ENCODE measurements at places on chromosomes 16 and 17.

DNA sequence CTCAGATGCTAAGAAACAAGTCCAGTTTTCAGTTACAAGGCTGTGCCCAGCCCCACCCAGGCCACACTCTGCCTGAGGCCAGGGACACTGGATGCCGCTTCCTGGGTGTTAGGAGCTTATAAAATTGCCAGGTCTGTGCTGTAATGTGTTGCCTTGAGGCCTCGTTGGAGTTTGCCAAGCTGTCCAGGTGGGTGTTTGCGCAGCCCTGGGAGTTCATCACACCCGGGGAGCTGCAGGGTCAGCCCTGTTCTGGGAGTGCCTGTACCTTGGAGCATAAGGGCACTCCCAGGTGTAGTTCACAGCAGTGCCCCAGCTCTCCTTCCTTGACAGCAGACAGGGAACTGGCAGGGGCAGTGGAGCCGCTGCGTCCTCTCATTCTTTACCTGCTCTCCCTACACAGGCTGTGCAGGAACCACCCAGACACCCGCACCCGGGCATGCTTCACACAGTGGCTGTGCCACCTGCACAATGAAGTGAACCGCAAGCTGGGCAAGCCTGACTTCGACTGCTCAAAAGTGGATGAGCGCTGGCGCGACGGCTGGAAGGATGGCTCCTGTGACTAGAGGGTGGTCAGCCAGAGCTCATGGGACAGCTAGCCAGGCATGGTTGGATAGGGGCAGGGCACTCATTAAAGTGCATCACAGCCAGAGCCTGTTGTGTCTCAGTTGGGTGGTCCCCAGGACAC lies 1.6 kb downstream of the GFER start:
- DNase-seq: no peak

DNA sequence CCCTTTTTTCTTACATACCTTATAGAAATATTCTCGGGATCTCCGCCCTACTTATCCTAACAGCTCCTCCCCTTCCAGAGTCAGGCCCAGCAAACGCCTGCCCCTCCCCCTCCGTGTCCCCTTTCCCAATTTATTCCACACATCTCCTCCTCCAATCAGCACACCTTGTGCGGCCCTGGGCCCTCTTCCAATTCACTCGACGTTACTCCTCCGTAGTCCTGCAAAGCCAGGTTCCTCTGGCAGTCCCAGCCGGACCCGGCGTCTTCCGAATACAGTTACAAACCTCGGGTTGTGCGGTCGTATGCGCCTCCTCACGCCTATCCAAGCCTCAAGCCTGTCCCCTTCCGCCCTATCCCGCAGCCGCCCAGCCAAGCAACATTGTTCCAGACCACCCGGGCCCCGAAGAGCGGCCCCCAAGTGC lies 677 bp downstream of the CBX1 start:
- no peak for DNase-seq

DNA sequence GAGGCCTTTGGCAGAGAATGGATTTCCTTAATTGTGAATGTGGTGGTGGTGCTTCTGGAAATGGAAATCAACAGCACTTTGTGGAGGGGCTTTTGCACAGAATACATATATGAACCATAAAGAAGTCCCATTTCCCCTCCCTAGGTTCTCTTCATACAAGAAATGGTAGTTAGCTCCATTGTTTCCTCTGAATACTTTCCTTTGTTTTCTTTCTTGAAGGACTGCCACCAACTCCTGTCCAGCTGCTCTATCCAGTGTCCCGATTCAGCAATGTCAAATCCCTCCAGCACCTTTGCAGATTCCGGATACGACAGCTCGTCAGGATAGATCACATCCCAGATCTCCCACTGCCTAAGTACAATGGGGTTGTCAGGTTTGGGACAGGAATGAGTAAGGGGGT lies 33.2 kb upstream of the ARHGAP23 start:
- no peak for DNase-seq

DNA sequence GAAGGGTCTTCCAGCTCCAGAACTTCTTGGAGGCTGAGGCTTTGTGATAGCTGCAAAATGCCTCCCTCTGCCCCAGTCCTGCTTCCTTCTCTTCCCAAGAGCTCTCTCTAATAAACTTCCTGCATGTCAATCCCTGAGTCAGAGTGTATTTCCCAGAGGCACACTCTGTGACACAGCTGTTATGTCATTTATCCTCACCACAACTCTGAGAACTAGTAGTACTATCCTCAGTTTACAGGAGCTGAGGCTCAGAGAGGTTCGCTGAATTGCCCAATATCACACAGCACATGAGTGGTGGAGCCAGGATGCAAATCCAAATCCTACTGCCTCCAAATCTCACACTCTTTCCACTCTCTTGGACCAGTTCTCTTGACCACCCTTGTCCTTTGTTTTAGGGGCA lies 20.0 kb downstream of the UNC45B start:
- DNase-seq: no peak

DNA sequence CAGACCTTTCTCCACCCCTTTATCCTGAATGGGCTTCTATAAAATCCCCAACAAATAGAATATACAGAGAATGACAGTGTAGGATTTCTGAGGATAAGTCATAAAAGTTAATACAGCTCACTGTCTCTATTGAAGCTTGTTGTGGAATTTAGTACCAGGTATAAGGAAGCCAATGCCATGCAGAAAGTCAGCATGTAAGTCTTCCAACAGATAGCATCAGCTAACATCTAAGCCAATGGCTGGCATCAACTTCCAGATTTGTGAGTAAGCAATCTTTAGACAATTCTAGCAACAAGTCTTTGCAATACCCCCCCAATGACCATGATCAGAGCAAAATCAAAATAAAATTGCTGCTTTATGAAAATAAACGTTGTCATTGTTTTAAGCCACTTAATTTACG lies 22.5 kb upstream of the LRRC37A3 start:
- no peak for DNase-seq

GRCh38 chr17:413706-414380 lies 61.2 kb upstream of the RPH3AL start:
- no peak for DNase-seq

GRCh38 chr17:81393684-81394376 lies 1.4 kb upstream of the BAHCC1 start:
- DNase-seq: peak; percentile 88

GRCh38 chr17:37133136-37133535 lies 184.4 kb downstream of the AATF start:
- DNase-seq: no peak

GRCh38 chr17:42456223-42457106 lies 2.2 kb upstream of the ATP6V0A1 start:
- DNase-seq: no peak

DNA sequence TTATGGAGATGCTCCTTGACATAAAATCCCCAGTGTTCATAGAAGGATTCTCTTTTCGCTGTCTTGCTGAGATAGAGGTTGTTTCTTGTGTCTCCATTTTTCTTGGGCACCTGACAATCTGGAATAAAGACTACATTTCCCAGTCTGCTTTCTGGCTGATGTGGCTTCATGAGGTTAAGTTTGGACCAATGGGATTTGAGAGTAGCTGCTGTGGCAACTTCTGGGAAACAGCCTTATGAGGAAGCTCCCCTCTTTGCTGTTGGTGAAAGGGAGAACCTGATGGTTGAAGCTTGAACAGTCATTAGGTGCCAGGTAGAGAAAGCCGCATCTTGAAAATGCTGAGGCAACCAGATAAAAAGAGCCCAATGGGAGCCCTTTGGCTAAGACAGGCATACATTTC lies 24.4 kb downstream of the HS3ST4 start:
- no peak for DNase-seq

- DNase-seq: no peak
Measured at GRCh38 chr17:62859146-62859545, 51.0 kb upstream of the MARCHF10 start.

DNA sequence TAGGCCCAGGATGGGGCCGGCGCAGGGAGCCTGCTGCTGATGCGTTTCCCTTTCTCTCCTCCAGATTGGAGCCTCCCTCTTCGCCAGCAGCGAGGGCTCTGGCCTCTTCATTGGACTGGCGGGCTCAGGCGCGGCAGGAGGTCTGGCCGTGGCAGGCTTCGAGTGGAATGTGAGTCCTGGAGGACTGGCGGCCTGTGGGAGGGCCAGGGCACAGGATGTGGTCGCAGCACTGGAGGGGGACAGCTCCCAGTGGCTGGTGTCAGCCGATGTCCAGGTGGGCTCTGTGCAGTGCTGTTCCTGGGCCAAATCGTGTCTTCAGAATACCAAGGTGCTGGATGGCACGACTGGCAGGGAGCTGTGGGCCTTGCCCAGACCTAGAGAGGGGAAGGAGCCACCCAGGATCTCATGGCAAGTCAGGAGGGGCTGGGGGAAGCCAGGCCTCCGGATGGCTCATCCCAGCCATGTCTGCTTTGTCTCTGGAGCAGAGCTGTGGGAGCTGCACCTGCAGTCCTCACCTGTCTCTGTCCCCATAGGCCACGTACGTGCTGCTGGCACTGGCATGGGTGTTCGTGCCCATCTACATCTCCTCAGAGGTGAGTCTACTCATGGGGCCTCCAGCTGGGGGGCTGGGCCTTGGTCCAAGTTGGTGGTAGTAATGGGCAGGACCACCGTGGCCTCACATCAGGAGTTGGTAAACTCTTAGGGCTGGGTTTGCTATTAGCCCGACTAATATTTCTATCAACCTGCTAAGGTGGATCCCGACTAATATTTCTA lies 7.3 kb downstream of the SLC5A10 start:
- DNase-seq: no peak

DNA sequence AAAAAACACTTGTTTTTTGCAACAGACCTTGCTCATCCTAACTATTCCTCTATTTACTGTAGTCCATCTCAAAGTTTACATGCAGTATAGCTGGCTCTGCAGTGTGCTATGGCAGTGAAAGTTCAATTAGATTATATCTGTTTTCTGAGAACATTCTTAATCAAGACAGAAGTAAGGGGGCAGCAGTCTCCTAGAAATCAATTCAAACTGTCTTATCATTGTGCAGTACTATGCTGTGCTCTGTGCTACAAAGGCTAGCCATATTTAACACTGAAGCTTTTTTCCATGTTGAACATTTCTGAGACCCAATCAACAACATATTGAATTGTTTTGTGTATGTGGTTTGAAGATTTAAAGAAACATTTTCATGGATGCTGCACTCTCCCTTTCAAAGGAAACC lies 11.4 kb downstream of the NETO2 start:
- no peak for DNase-seq

DNA sequence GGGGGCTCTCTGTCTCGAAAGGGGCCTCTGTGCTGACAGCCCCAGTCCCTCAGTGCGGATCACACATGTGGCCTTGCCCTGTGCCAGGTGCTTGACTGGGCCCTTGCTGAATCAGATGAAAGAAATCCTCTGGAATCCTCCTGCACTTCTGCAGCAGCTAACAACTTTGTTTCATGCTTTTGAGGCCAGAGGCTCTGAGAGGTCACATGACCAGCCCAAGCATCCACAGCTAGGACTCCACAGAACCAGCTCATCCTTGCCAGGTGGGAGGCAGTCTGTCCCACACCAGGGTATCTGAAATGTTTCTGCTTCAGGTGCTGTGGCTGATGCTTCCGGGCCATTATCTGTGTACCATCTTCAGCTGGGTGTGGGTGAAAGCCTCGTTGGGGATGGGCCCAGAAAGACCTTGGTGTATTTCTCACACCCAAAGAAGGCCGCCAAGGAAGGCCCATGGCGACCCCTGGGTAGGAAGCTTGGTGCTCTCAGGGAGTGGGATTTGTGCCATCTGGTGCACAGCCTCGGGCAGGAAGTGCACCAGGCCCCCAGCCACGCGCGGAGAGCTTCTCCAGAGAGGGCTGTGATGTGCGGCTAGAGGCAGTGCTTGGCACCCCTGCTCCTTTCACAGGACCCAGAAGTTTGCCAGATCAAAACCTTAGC lies 143.8 kb downstream of the CLEC16A start:
- DNase-seq: no peak

DNA sequence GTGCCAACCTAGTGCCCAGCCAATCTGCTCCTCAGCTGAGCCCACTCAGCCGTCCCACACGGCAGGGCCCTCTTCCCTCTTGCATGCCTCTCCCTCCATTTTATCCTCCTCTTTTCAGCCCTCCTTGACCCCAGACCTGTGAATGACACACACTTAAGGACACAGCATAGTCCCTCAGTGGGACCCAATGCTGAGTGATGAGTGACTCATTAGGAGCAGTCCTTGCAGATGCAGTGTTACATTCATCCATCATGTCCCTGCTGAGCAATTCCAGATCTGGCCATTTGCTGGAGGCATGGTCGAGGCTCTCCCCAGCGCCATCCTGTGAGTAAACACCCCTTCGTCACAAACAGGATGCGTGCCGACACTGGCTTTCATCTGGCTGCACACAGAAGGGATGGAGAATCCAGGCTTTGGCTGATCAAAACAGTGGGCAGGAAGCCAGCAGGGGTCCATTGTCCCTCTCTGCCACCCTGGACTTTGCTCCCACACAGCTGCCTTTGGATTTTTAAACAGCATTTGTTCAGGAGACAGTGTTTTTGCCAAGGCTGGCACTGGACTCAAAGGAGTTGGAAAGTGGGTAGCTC lies 122.6 kb downstream of the AXIN2 start:
- no peak for DNase-seq

DNA sequence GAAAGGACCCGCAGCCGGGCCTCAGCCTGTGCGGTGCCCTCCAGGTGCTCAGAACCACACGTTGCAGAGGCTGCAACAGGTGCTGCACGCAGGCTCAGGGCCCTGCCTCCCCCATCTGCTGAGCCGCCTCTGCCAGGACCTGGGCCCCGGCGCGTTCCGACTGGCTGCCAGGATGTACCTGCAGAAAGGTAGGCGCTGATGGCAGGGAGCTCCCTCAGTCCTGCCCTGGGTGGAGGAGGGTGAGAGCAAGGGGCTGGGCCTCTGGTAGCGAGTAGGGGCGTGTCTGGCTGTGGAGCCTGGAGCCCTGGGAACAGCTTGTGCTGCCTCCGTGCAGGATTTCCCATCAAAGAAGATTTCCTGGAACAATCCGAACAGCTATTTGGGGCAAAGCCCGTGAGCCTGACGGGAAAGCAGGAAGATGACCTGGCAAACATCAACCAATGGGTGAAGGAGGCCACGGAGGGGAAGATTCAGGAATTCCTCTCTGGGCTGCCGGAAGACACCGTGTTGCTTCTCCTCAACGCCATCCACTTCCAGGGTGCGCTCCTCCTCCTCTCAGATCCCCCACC lies 4.4 kb downstream of the SERPINF2 start:
- no peak for DNase-seq

All from CD4-positive, alpha-beta T cell treated with Interferon gamma for 1 hour (primary cell).